ENCODE measurements at places on chromosomes 1 and 21.

GRCh38 chr1:216563087-216563486, 139.8 kb upstream of the USH2A start:
- no peak for DNase-seq

DNA sequence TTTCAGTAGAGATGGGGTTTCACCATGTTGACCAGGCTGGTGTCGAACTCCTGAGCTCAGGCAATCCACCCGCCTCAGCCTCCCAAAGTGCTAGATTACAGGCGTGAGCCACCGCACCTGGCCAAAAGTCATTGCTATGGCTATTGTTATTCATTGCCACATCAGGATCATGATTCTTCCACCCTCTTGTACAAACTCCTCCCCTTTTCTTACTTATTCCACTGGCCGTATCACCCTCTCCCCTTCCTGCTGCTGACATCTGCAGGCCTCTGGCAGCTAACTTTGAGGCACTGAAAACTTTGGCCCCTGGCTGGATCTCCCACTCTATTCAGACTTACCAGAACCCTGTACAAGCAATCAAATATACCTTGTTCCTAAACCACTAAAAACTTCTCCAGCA, 10.9 kb downstream of the TMEM53 start:
- DNase-seq = no peak

GRCh38 chr1:167268347-167268787, 47.7 kb downstream of the POU2F1 start:
- no peak for DNase-seq

DNA sequence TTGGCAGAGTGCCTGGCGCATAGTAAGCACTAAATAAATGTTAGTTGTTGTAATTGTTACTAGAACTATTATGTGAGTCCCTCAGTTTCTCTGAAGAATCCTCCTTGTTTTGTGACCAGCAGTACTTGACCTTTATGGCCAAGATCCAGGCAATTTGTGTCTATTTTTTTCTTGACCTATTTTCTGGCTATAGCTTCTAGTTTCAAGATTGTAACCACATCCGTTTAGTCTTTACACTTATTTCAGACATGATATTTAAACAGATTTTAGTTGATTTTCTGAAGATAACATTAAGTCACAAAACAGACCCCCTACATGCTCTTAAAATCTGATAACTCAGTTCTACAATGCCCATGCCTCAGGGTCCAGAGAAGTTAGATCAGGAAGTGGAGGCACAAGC, 50.3 kb downstream of the CDC7 start:
- DNase-seq = no peak

DNA sequence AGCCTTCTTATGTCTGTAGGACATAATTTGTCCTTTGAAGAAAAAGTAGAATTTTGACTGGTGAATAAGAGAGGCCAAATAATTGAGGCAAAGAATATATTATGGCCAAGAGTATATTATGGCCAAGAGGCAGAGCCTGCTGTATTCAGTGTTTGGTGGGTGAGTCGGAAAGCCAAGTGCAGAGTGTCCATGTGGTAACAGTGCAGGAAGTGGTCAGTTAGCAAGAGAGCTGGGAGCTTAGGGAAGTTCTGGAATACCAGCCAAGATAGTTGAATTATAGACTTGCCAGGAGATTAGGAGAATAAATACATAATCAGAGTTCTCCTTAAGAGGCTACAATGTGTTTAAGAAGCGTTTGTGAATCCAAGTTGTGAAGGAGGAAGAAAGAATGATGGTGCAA, 131.5 kb upstream of the LMO4 start:
- no peak for DNase-seq

DNA sequence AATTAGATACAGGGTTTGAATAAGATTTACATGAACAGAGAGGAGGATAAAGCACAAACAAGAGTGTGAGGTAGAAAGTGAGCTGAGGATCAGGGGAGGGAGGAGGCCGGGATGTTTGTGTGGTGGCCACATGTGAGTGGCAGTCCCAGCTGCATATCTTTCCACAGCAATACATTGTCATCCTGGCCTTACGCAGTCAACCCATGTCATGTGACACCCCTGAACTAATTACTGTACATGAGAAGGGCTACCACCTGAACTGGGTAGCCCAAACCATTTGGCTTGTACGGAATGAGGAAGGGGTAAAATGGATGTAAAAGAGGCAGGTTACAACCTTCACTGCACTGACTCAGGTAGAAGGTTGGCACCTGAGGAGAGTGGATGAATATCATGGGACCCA, 4.2 kb downstream of the SLAMF7 start:
- no peak for DNase-seq

- DNase-seq = no peak
Observed at GRCh38 chr21:44466996-44467858, 11.9 kb downstream of the LRRC3 start.

- no peak for DNase-seq
Observed at GRCh38 chr1:3515774-3516480, 61.5 kb downstream of the ARHGEF16 start.

DNA sequence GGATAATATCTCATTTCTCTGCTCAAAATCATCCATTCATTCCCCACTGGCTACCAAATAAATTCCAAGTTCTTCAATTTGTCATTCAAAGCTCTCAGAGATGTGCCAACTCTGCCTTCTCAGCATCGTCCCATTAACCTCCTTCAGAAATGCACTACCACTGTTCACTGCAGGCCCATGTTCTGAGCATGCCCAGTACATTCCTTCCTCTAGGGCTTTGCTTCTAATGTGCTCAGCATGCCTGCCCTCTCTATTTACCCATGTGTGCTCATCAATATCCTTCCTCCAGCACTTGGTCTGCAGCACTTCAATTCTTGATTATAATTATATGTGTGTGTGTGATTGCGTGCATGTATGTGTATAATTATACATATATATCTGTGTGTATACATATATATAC, 36.1 kb upstream of the RGS8 start:
- DNase-seq = no peak

Data from kidney capillary endothelial cell (primary cell).